ENCODE measurements at places on chromosomes 7 and 10.

- no peaks in the 10 kb centered on the region for H3K36me3 ChIP-seq
- H3K4me1 ChIP-seq, result peaks cover 18% of the 10 kb centered on the region
- DNase-seq, result no peak
- H3K4me3 ChIP-seq, result no peak overlapping the region
- H3K27me3 ChIP-seq, result peaks cover 45% of the 10 kb centered on the region
These were observed 658 bp downstream of the CYP2E1 start for GRCh38 chr10:133527771-133528271.

DNA sequence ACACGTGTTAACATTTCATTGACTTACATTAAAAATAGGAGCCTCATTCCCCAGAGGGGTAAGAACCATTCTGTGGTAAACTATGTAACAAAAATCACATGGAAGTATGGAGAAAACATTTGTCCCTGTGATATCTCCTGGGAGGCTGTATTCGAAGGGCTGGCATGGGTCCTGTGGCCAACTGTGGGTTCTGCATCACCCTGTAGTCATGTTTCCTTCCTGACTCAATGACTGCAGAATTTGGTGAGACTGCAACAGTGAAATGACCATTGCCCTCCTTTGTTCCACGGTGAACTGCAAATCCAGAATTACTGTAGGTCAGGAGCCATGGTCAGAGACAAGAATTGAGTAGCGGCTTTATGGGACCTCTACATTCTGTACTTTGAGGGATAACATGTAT lies 3.6 kb upstream of the ZEB1 start:
- no peak for DNase-seq
- peaks cover 12% of the 10 kb centered on the region for H3K4me1 ChIP-seq
- no peak overlapping the region for H3K4me3 ChIP-seq
- H3K36me3 ChIP-seq, result peaks cover 3% of the 10 kb centered on the region
- no peaks in the 10 kb centered on the region for H3K27me3 ChIP-seq

- peaks cover 7% of the 10 kb centered on the region for H3K4me1 ChIP-seq
- DNase-seq, result no peak
- H3K36me3 ChIP-seq, result no peaks in the 10 kb centered on the region
These were observed 131.4 kb upstream of the AGR3 start for GRCh38 chr7:17013204-17013603.

DNA sequence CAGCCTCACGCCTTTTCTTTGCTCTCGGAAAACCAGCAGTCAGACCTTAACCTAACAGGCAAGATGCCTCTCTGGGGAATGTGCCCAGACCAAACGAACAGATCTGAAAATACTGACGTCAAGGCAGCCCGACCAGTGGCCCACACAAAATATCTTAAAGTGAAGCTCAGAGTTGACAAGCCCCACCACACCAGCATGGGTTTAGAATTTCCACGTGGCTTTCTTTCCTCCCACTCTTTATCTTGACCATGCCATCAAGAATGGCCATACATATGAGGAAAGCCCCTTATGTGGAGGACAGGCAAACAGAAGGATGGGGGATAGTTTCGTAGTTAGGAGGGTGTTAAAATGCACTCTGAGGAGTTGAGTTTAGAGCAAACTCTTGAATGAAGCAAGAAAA lies 89.8 kb downstream of the MRPL32 start:
- H3K4me3 ChIP-seq, result no peak overlapping the region
- H3K27ac ChIP-seq, result no peak overlapping the region
- H3K36me3 ChIP-seq, result no peaks in the 10 kb centered on the region
- peaks cover 12% of the 10 kb centered on the region for H3K27me3 ChIP-seq

Measured in activated naive CD4-positive, alpha-beta T cell treated with anti-CD3 and anti-CD28 coated beads for 36 hours (primary cell).